ENCODE measurements at places on chromosomes 12 and 14.

- no peak for DNase-seq
Measured at GRCh38 chr12:19095756-19096480, 33.6 kb upstream of the PLEKHA5 start.

GRCh38 chr14:64209444-64210131 lies 84.6 kb downstream of the ESR2 start:
- DNase-seq: peak; percentile 77

DNA sequence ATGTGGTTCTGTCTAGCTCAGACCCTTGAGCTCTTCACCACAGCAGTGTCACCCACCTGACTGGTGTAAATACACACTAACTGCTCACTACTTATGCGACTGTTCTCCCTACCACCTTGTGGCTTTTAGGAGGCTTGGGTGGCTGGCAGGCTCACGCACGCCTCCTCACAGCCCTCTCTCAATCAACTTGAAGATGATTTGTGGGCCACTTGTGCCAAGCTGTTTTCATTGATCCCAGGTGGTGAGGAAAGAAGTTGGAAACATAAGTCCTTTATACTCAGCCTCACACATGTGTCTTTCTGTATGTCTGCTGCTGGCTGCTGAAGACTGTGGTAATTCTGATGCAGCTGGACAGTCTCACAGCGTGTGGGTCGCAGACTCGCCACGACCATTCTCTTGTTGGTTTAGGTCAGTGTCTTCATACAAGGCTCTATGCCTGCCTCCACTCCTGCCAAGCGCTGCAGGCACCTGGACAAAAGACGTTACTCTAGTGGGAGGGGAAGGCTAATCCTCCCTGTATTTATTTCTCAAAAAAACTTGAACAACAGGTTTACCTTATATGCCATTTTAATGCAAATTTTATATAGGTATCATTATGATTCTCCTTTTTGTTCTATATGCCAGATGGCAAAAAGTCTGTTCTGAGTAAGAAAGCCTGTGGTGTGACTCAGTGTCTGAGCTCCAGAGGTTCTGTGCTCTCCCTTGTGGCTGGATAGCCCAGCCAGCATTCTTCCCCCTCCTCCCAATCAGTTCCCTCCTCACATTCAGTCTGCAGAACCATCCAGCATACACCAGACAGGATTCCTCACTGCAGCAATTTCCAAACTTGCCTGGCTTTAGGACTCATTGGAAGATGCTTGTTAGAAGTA lies 115.6 kb downstream of the DIP2B start:
- no peak for DNase-seq

DNA sequence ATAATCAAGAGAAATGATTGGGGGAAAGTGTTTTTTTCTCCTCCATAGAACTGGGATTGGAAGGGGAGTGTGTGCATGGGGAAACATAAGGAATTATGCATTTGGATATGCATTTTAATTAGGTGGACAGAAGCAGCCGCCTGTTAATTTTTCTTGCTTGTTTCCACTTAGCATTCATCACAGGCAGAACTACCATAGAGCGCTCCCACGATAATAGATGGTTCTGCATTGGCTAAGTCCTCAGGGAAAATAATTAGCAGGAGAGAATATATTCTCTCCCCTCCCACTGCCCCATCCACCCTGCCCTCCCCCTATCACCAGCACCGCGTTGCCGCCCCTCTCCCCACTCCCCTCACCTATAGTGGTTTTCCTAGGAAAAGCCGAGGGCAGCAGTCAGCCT lies 11.4 kb downstream of the DPF3 start:
- no peak for DNase-seq

GRCh38 chr14:33964599-33965317 lies 13.9 kb upstream of the EGLN3 start:
- DNase-seq: no peak

- no peak for DNase-seq
Measured at GRCh38 chr12:103422746-103423515, 72.8 kb downstream of the C12orf42 start.

- DNase-seq: no peak
Measured at GRCh38 chr14:86072116-86072894, 542.4 kb downstream of the FLRT2 start.

- no peak for DNase-seq
Measured at GRCh38 chr14:54471641-54472040, 17.1 kb downstream of the GMFB start.

DNA sequence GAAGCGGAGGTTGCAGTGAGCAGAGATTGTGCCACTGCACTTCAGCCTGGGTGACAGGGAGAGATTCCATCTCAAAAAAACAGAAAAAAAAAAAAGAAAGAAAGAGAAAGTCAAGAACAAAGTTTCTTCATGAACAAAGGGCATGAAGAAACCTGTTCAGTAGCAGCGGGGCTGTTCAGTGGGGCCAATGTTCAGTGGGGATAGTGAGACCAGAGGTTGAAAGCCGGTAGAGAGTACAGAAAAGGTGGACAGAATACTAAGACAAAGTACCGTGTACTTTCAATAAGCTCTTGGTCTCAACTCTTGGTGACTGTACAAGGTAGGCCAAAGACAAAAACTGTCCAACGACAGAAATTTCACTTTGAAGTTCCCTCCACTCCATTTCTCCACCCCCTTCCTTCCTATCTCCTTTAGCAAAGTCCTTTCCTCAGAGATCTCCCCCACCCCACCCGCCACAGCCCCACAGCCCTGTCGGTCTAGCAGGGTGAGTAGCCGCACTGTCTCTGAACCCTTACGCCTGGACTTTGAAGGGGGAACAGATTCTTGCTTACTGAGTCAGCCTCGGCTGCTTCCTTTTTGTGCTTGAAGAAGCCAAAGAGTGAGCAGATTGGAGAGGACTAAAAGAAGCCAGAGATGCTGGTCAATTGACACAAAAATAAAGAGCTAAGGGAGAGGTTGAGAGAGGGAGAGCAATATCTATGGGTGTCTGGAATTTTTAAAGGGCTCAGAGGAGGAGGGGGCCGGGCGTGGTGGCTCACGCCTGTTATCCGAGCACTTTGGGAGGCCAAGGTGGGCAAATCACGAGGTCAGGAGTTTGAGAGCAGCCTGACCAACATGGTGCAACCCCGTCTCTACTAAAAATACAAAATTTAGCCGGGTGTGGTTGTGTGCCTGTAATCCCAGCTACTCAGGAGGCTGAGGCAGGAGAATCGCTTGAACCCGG lies 44.2 kb upstream of the FOS start:
- DNase-seq: no peak

DNA sequence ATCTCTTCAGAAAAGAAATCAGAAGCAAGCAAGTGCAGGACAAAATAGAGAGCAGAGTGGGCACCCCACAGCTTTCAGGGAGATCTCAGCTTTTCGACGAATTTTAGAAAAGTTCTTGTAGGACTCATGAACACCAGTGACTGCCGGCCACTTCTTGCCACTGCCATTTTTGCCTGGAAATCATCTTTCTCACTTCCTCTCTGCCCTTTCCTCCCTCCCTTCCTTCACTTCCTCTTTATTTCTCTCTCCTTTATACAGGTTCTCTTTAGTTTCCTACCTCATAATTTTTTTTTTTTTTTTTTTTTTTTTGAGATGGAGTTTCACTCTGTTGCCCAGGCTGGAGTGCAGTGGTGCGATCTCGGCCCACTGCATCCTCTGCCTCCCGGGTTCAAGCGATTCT lies 185.6 kb downstream of the APAF1 start:
- DNase-seq: no peak
